ENCODE measurements at places on chromosomes 13 and 19.

DNA sequence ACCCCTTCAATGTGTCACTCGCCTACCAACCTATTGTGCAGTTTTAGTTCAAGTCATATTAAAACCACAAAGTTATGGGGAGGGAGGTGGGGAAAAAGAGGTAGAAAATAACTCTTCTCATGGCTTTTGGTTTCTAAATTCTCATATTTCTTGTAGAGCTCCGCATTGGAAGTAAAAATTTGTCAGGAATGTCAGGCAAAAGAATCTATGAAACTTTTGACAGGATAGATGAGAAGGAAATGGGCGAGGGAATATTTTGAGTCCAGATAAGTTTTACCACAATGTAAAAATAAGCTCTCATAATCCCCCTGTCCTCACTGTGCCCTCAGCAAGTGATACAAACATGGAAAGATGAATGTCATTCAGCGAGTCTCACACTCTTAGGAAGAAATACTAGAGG lies 270.4 kb downstream of the DLEU7 start:
- no peak for DNase-seq

- no peak for DNase-seq
Measured at GRCh38 chr13:106561551-106562170, 6.3 kb downstream of the ARGLU1 start.

- DNase-seq, result no peak
Measured at GRCh38 chr13:96025283-96025682, 27.9 kb downstream of the UGGT2 start.

- peak; percentile 50 for DNase-seq
Measured at GRCh38 chr19:55461974-55462626, 658 bp upstream of the ISOC2 start.

DNA sequence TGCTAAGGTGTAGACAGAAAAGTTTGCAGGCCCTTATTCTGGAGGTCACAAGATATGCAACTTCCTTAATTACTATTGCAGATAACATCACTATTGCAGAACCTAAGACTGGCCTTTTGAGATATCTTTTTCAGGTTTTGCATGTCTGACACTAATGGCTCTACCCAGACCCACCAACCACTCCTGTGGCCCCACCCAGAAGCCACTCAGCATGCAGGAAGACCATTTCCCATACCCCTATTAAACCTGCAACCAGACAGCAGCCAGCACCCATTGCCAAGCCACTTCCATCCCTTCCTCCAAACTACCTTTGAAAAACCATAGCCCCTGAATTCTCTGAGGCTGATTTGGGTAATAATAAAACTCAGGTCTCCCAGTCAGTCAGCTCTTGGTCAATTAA lies 297.6 kb downstream of the SLITRK6 start:
- DNase-seq, result no peak

DNA sequence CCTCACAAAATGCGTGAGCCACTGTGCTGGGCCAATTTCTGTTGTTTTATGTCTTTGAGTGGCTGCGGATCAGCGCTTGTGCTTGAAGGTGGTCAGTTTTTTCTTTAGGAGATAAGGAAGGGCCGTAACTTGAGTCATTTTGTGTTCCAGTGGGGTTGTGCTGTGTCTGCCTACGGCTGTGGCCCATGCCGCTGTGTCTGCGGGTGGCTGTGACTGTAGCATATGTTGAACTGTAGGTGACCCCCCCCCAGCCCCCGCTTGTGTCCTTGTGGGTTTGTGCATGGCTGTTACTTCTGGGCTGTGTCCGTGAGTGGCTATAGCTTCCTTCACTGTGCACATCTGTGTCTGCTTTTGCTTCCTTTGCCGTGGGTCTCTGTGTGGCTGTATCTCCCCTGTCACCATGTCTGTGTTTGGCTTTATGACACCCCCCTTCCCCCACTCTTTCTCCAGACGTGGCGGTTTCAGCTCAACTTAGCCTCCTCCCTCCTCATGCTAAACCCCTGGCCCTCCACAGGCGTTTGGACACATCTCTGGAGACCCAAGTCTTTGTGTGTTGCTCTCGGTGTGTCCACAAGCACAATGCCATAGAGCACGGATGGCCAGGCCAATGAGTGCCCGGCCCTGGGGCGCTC lies 675 bp downstream of the PPP1R14A start:
- DNase-seq, result no peak
